Activated CD8-positive, alpha-beta T cell treated with anti-CD3 and anti-CD28 coated beads, Interleukin-2, amount 10 ng/mL, durations not matched to agents 7 days and 5 days (primary cell): ENCODE measurements at places on chromosomes 12 and 14. TPM values are rescaled to one million over a fixed set of nuclear protein-coding genes. Genes with fewer than 3 reads are reported as not detected.
A peak's percentile ranks its signal among the peaks of the same experiment; 100 is the strongest.

DNA sequence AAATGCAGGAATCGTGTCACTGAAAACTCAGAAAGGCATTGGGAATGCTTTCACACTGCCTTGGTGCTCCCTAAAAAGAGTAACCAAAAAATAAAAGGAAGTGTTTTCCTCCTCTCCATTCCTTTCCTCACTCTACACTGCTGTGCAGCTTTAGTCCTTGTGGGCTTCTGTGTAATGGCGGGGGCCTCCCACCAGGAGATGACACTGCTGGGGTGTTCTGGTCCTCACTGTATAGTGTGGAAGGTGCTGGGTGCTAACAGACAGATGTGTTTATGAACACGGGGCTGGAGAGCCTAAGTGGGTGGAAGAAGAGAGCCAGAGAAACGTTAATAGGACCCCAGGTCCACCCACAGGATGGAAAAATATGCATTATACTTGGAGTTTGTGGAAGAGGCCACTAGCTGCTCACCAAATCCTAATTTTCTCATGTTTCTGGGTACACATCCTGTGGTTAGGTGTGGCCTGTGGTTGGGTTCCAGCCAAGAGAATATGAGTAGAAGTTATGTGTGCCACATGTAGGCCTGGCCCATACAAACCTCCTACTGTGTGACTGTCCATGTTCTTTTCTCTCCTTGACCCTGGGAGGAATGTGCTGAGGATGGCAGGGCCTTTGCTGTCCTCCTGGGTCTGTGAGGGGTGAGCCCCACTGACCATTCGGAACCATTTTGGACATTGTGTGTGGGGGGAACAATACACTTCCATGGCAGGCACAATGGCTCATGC lies 14.0 kb upstream of the C1S start:
- DNase-seq = no peak

- DNase-seq = peak; percentile 65
Measured at GRCh38 chr12:106301611-106302321, 767 bp upstream of the TCP11L2 start.

- DNase-seq = no peak
Measured at GRCh38 chr14:104096751-104097700, 11.5 kb downstream of the ASPG start.

- DNase-seq = no peak
Measured at GRCh38 chr12:105357162-105357691, 26.7 kb downstream of the C12orf75 start.

- no peak for DNase-seq
Measured at GRCh38 chr12:107435072-107435471, 250.5 kb upstream of the PWP1 start.

DNA sequence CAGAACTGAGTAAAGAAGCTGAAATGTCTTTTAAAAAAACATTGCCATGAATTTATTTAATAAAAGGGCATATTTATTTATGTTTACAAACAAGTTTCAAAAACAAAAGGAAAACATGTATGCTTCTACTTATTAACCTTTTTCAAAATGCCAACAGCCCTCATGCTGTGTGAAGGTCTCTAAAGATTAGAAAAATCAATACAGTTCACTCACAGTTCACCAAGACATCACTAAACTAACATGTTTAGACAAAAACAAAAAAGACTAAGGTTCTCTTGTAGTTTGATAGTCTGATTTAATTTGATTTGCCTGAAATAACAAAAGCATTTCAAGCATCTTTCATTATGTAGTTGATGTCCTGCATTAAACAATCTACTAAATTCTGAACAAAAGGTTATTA lies 63.9 kb upstream of the POC1B start:
- DNase-seq = no peak

GRCh38 chr12:229441-230191 lies 15.7 kb upstream of the SLC6A12 start:
- no peak for DNase-seq

GRCh38 chr14:20760950-20761349 lies 7.3 kb upstream of the EDDM3B start:
- DNase-seq = no peak

DNA sequence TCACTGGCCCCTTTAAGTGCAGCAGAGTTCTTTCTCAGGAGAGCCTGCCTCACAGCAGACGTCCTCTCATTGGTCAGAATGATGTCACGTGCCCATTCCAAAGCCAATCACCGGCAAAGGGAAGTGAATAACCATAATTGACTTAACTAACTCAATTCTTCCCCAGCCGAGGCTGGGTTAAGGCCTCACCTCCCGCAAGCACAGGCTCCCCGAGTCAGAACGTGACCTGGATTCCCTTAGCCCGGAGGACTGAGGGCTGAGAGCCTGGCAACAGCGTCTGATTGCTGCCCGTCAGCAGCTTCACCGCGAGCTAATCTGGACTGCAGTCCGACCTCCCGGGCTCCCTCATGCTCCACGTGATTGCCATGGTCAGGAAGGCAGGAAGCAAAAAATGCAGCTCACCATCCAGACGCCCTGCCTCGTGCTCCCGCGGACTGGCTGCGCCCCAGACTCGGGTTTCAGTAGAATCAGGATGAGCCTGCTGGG lies 92.1 kb upstream of the FZD10 start:
- no peak for DNase-seq

The NRXN3 gene
- total RNA-seq = not detected

The KSR2 gene
- not detected for total RNA-seq

The CRACR2A gene
- total RNA-seq = 38.5 TPM

The HPD gene
- not detected for total RNA-seq
